T-cell (primary cell): ENCODE measurements at places on chromosomes 11 and 22. TPM values are rescaled to one million over a fixed set of nuclear protein-coding genes. Genes with fewer than 3 reads are reported as not detected.

GRCh38 chr11:30310623-30311022 is 12.3 kb upstream of the ARL14EP start:
- DNase-seq = no peak

GRCh38 chr11:73095613-73096012 is 46.5 kb downstream of the FCHSD2 start:
- DNase-seq = no peak

GRCh38 chr22:19174106-19175025 is 4.2 kb downstream of the SLC25A1 start:
- no peak for DNase-seq

- DNase-seq = no peak
Measured at GRCh38 chr11:36622431-36623136, 24.5 kb upstream of the RAG2 start.

GRCh38 chr22:37053310-37054055 is 1.9 kb downstream of the KCTD17 start:
- DNase-seq = no peak

GRCh38 chr22:27992294-27993165 is 73.5 kb upstream of the PITPNB start:
- no peak for DNase-seq

GRCh38 chr22:37913233-37913721 is 7.2 kb downstream of the MICALL1 start:
- no peak for DNase-seq

DNA sequence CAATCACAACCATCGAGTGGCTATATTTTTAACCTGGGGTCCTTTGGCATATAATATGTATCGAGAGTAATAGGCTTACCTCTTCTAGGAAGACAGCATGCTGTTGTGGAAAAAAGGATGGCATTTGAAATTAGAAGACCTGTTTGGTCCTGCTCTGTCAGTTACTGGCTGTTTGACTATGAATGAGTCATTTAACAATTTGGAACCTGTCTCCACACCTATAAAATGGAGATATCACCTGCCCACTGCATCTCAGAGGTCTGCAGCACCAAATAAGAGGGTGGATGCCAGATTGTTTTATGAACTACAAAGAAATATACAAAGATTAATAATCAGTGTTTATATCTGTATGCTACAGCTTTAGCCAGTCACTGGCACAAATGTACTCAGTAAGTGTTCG is 60.8 kb downstream of the SLC25A17 start:
- DNase-seq = no peak

DNA sequence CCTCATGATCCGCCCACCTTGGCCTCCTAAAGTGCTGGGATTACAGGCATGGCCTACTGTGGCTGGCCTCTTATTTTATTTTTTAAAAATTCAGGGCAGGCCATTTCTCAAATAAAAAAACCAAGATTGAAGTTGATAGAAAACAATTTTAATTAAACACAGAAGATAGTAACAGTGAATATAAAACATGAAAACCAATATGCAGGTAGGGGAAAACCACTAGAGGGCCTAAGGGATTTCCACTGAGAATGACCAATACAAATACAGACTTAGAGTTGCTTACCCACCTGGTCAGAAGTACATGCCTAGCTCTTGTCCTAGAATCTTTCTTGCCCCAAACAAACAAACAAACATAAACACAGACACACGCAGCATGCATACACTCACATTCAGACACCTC is 1.7 kb upstream of the RTCB start:
- DNase-seq = no peak

DNA sequence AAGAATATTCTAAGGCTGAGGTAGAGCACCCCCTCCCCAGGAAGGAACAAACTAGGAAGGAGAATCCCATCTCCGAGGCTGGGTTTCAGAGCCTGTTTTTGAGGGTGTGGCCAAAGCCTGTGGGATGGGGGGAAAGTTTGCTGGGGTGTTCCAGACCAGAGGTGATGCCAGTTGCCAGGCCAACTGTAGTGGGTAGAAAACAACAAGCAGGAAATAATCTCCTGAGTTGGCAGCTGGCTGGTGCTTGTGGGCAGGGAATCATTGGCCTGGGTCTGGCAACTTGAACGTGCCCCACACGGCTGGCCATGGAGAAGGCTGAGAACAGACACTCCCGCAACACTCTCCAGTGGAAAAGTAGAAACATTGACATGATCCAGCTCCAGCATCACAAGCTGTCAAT is 385.6 kb downstream of the ETS1 start:
- DNase-seq = no peak

DNA sequence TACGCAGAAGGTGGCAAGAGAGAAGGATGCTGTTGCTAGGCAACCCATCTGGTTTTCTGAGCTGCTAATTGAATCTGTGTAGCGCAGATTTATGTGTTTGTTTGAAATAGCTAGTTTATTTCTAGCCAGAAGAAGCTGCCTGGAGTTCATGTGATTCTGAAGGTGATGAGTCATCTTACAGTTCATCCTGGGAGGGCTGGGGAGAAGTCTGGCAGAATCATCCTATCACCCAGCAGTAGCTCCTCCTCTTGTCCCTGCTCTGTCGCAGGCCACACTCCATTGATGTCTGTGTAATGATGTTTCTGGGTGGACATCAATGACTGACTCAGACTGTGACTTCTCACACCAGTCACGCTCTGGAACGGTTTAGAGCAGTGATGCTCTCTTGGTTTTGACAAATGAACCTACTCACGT is 4.8 kb upstream of the FBXO7 start:
- no peak for DNase-seq

DNA sequence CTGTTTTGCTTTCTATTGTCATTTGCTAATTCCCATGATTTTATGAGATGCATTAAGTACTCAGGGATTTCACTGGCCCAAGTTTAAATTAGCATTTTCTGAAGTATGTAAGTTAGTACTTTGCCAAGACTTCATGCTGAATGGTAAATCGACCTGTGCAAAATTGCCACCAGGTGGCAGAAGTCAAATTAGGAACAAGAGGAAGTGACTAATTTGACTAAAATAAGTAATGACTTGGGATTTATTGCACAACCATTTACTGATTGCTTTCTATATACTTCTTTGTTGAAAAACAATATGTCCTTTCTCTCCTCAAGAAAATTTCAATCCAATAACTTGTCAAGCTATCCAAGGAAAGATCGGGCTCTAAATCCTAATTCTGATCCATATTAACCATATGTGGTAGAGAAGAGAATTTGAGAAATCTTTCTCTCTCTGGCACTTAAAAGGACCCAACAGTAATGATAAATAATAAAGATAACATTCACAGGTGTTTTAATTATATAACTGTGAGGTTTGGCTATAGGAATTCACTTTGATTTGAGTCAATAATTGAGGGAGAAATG is 253.7 kb upstream of the CHORDC1 start:
- no peak for DNase-seq

GRCh38 chr22:29346659-29347058 is 31.2 kb upstream of the RASL10A start:
- no peak for DNase-seq

- no peak for DNase-seq
Measured at GRCh38 chr11:84012171-84012826, 726.1 kb upstream of the CCDC90B start.

DNA sequence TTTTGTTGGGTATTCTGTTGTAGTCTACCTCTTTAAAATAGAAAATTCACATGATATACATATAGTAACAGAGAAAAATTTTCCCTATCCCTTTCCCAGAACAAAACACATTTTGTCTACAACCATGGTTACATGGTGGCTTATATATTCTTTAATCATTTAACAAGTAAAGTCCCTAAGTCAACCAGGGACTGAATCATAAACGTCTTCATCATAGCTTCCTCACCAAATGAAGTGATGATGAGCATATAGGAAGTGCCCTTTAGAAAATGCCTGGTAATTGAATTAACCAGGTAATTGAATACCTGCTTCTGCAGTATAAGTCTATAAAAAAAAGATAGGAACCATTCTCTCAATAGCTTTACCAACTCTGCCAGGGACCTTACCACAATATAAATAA is 101.2 kb downstream of the APOL5 start:
- DNase-seq = no peak

- DNase-seq = no peak
Measured at GRCh38 chr11:12674936-12675696, 895 bp downstream of the TEAD1 start.

DNA sequence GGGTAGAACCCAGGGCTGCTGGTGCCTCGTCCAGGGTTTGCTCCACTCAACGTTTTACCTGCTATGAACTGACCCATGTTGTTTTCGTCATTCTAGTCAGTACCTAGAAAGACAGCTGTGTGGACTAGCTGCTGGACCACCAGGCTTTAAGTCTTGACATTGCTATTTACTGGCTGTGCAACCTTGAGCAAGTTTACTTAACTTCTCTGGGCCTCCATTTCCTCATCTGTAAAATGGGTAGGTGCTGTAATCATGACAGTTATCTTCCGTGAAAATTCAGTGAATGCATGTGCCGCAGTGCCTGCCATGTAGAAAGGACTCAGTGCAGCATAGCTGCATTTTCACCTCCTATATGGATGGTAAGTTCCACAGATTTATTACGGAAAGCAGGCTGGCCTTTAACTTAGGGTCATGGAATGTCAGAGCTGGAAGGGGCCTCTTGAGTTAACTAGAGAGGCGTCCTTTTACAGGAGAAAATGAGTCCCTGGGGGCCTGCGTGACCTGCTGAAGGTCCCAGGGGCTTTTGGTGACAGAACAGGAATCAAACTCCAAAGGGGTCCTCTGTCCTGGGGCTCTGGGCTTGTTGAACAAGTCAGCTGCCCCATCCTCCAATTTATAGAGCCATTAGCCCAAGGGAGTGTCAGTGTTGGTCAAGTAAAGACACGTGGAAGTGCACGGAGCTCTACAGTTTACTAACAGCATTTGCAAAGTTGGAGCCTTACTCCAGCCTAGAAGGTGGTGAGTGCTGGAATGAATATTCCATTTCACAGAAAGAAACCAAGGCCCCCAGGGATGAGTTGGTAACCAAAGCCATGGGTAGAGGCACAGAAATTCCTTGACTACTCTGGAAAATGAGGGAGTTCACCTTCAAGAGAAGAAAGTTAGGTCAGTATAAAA is 12.0 kb upstream of the MALAT1 start:
- no peak for DNase-seq

GRCh38 chr22:36331912-36332622 is 55.7 kb downstream of the MYH9 start:
- peak; percentile 78 for DNase-seq

- DNase-seq = no peak
Measured at GRCh38 chr11:65538915-65539743, 14.2 kb downstream of the SCYL1 start.

- DNase-seq = peak; percentile 64
Measured at GRCh38 chr11:61797263-61797944, 4.7 kb downstream of the FEN1 start.

- DNase-seq = no peak
Measured at GRCh38 chr22:42461511-42461910, 29.3 kb upstream of the NFAM1 start.

DNA sequence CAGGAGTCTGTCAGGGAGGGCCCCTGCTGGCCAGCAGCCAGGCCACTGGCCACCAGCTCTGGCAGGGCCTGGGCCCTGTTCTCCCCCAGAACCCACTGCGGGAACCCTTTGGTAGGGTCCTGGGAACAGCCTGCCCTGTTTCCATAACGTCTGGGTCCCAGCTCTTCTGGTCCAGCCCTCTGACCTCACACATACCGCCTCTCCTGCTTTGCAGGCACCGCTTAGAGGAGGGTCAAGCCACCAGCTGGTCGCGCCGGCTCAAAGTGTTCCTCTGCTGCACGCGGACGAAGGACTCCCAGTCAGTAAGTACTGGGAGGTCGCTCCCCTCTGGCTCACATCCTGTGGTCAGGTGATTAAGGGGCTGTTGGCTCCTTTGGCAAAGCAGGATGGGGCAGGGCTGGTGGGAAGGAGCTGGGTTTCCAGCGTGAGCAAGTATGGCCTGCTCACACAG is 26.6 kb upstream of the MYRF start:
- no peak for DNase-seq

- no peak for DNase-seq
Measured at GRCh38 chr11:72840780-72841179, 26.6 kb downstream of the ATG16L2 start.

DNA sequence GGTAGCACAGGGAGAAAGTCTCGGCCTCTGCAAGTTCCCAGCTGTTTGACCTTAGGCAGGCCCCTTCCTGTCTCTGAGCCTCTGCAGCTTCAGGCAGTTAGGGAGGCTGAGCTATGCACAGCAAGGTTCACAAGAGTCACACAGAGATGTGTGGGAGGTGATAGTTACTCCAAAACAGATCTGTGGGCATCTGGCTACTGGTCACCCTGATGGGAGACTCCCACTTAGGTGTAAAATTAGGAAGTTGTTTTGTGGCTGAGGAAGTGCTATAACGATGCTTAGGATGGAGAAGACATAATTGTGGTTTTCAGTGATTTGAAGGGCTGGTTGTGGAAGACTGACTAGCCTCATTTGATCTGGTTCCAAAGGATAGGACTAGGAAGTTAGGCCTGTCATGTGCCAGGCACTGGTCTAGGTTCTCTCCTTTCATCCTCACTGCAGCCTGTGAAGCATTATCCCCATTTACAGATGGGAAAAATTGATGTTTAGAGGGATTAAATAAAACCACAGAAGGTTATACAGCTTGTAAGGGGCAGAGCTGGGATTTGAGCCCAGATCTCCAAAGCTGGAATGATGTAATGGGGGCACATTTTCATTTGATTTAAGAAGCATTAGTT is 13.5 kb downstream of the ACO2 start:
- DNase-seq = no peak

MFRP gene
- total RNA-seq = not detected

RBMXL2 gene
- not detected for total RNA-seq

PKNOX2 gene
- 0.55 TPM for total RNA-seq

GLB1L3 gene
- total RNA-seq = 2.8 TPM

RIMBP3B gene
- 3.1 TPM for total RNA-seq

TMPRSS13 gene
- total RNA-seq = 2.1 TPM

ABTB2 gene
- 0.69 TPM for total RNA-seq

FGF3 gene
- total RNA-seq = not detected

SOX10 gene
- not detected for total RNA-seq

OR8G1 gene
- total RNA-seq = not detected

SCGB1A1 gene
- total RNA-seq = 1.8 TPM

OR8K3 gene
- not detected for total RNA-seq

VSIG10L2 gene
- total RNA-seq = not detected

LMNTD2 gene
- total RNA-seq = 8.8 TPM

OR2AT4 gene
- not detected for total RNA-seq
